ENCODE measurements at places on chromosomes 16 and 17.

DNA sequence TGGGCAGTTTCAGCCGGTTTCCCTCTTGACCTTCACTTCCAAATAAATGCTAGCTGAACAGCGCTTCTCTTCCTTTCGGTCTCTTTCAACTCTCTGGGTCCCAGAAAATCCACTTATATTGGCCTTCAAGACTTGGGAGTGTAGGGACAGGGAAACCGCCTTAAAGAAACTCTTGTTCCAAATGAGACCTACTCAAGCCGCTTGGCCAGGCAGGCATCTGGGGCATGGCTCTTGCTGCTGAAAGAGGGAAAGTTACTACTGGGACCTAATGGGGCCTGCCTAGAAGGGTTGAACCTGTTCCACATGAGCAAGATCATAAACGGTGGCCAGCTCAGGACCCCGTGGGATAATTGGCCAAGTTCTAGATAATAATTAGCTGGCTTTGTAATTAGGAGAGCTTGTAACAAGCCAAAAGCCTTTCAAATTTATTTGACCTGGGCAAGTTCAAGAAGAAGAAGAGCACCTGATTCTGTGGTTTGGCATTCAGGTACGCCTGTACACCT, 13.2 kb downstream of the CDH1 start:
- DNase-seq = no peak

GRCh38 chr17:50100480-50100883, 5.3 kb downstream of the PDK2 start:
- DNase-seq = no peak

DNA sequence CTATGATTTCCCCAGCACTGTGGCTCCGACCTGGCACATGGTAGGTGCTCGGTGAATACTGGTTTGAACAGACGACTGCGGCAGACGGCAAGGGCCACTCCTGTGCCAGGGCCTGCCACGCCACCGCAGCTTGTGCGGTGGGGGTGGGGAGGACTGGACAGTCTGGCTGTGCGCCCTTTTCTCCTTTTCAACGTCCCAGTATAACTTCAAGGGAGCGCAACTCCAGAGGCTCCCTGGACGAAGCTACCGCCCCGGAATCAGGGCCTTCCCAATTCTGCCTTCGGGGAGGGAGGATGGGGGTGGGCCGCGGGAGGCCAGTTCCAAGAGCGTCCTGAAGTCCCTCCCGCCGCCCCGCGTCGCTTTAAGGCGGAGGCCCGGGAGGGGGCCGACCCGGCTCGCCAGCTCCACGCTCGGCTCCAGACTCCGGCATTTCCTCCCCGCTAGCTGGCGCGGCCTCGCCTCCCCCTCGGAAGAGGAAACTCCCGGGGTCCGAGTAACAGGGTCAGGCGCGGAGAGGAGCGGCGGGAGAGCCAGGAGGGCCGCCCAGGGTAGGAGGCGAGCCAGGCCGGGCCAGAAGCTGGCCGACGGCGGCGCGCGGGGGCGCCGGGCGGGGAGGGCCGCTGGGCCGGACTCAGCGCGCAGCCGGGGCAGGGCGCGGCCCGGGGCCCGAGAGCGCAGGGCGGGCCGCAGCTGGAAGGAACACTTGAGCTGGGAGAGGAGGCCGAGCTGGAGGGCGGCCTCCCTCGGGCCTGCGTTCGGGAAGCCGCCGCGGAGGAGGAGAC, at the start of gene ITPRIPL2:
ITPRIPL2 (plus strand) TSS at position 388 of the 782 bp plus-strand sequence. CDS start 498 bp downstream, outside the sequence.
- DNase-seq = no peak

GRCh38 chr17:41663451-41664171, 25.1 kb upstream of the EIF1 start:
- DNase-seq = no peak

GRCh38 chr16:881219-882097, 80.9 kb upstream of the GNG13 start:
- DNase-seq = no peak

DNA sequence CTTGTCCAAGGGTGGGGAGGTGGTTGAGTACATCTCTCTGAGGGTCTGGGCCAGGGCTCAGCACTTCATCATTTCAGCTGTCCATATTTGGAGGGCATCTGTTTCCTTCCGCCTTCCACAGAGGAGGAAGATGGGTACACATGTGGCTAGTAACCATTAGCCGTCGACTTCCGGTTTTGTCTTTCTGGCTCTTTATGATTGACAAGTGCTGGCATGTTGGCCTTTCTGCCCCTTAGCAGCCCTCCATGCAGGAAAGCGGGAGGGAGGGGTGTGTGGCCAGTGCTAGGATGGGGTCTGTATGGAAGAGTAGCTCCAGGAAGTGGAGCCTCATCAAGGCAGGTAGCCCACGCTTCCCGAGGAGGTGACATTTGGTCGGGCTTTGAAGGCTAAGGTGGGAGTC, 69.6 kb downstream of the RAI1 start:
- no peak for DNase-seq

- no peak for DNase-seq
These were observed 275.3 kb downstream of the PARN start for GRCh38 chr16:14354561-14355351.

GRCh38 chr17:1995907-1996799, 29.0 kb downstream of the RTN4RL1 start:
- no peak for DNase-seq

DNA sequence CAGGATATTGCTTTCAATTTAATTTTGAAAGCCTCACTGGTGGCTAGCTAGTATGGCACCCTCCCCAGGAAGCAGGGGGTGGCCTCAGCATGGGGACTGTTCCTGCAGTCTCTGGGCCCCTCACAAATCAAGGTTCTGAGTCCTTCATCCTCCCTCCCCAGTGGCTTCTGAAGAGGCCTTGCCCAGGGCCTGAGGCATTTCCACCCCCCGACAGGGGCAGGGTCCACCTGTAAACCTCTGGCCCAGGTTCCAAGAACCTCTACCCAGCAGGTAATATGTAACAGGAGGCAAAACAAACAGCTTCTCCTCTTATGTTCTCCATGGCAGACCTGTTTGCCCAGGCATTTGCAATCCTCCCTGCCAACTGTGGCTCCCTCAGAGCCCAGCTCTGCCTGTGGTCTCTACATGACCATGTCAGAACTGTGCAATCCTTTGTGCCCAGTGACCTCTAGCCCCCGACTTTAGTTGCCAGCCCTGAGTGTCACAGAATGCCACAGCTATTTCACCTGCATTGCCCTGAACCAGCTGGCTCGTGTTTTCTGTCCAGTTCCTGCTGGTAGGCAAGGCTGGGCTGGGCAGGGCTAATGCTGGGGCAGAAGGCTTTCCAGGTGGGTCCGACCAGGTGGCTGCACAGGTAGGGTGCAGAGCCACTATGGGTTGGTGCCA, 14.3 kb downstream of the ACSF2 start:
- DNase-seq = no peak

- no peak for DNase-seq
These were observed 228.5 kb downstream of the CCDC182 start for GRCh38 chr17:57516290-57517230.

GRCh38 chr16:71526111-71526631, at the start of gene CHST4:
CHST4 (plus strand) TSS chr16:71526426; CDS start chr16:71536678, 10,252 bp downstream.
- DNase-seq = no peak

GRCh38 chr16:56700195-56700594, 17.9 kb downstream of the MT1X start:
- DNase-seq = no peak

GRCh38 chr16:65770752-65771151, 595.7 kb upstream of the CDH5 start:
- DNase-seq = no peak

DNA sequence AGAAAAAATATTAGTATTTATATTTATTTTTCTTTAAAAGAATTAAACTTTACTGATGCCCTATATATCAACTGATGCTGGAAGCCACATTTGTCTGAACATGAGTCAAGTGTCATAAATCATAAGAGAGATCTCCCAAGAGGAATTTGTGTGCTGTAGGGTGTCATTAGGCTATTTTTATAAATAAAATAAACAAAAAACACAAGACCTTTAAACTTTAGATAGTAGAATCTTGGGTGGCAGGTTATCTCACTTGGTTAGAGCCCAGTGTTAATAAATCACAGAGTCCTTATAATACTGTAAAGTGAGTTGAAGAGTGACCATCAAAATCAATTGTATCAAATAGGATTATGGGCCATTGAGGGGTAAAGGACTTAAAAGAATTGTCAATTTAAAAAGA, 21.3 kb upstream of the CPD start:
- DNase-seq = no peak

- DNase-seq = no peak
These were observed 3.9 kb downstream of the CDH13 start for GRCh38 chr16:82630688-82631087.

DNA sequence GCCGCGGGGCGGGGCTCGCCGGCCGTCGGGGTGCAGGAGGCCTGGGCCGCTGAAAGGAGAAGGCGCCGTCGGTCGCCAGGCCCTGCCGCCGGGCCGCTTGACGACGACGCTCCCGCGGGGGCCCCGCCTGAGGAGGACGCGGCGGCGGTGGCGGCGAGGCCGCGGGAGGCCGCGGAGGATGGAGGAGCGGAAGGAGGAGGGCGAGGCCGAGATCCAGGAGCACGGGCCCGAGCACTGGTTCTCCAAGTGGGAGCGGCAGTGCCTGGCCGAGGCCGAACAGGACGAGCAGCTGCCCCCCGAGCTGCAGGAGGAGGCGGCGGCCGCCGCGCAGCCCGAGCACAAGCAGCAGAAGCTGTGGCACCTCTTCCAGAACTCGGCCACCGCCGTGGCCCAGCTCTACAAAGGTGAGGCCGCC, 430 bp downstream of the HAPSTR1 start:
- DNase-seq = no peak

DNA sequence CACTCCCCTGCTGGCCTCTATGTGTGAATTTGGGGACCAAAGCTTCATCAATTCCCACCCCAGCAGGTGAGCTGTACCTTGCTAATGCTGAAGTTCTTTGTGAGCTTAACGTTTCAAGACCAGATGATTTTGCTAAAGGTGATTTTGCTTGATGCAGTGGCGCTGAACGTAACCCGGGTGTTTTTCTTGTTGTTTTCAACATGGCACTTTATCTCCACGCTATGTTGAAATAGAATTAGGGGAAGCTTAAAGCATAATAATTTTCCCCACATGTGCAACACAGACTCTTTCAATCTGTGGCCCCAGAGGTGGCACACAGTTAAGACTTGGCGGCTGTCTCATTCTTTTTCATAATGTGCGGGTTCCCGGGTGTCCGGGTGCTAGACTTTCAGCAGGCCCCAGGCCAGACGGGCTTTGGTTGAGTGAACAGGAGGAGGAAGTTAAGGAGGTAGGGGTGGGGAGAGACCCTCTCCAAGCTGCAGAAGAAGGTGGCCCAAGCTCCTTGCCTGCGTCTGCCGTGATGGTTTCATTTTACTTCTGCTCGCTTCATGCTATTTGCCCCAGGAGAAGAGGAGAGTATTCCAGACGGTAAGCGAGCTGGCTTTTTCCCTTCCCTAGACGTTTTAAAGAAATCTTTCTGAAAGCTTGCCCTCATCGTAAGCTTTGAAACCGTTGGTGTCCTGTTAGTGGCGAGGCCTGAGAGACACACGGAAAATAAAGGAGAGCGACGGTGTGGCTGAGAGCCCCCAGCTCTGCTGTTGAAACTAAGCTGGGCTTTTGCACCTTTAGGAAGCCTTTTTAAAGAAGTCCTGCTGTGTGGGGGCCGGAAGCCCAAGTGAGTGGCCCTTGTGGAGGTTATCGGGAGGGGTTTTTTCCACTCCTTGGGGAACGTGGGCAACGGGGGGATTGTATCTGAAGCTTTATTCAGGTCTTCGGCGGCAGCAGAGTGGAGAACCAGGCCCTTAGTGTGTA, 4.2 kb downstream of the FOXC2 start:
- no peak for DNase-seq

DNA sequence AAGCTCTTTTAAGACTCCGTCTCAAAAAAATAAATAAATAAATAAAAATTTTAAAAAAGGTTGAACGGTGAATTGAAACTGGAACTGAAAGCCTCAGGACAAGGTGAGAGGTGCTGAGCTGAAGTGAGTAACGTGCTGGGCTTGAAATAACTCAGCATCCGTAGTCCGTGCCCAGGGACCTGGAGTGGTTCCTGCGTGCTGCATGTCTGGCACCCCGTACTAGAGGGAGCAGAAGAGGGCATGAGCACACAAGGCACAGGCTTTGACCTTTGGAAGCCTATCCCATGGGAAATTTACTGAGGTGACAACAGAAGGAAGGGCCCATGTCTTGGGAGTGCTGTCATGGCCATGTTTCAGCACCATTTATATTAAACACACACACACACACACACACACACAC, 4.5 kb upstream of the MEIOB start:
- no peak for DNase-seq

GRCh38 chr16:80040814-80041213, 440.3 kb upstream of the MAF start:
- no peak for DNase-seq

- no peak for DNase-seq
These were observed 91.8 kb upstream of the CLEC18A start for GRCh38 chr16:69859105-69859989.

GRCh38 chr16:67694611-67695010, 24.5 kb downstream of the GFOD2 start:
- no peak for DNase-seq

GRCh38 chr17:49190932-49191331, 19.4 kb downstream of the GNGT2 start:
- no peak for DNase-seq
